ENCODE measurements at places on chromosomes 6 and 20.

DNA sequence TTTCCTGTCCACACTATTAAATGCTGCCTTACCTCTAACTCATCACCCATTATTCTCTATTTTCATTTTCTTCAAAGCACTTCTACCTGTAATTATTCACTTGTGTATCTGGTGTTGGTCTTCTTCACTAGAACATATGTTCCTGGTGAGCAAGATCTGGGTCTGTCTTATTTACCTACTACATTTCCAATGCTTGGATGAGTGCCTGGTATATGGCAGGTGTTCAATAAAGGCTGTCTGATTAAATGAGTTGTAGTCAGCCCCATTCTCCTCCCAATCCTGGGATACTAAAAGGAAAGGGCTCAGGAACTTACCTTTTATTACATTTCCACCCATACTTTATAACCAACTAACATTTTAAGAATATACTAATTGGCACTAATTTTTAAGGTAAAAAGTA lies 61.0 kb downstream of the CEP162 start:
- no peak for DNase-seq

- DNase-seq, result no peak
These were observed 303.0 kb downstream of the FOXC1 start for GRCh38 chr6:1912731-1913130.

DNA sequence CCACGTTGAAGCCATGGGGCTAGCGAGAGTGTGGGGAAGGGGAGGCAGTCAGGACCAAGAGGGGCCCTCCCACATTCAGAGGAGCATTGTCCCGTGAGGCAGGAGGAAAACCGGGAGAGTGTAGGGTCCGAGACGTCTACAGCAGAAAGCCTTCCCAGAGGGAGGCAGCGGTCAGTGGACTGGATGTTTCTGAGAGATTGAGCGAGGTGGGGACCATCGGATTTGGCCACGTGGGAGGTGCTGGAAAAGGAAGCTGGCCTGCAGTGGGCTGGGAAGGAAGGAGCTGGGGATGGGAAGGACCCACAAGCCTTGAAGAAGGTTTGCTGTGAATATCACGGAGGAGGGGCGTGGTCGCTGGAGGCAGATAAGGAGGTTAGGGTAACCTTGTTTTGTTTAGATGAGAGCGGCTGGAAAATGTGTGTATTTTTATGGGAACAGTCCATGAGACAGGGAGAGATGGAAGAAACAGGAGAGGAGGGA lies 119.0 kb upstream of the RNF24 start:
- DNase-seq, result no peak

DNA sequence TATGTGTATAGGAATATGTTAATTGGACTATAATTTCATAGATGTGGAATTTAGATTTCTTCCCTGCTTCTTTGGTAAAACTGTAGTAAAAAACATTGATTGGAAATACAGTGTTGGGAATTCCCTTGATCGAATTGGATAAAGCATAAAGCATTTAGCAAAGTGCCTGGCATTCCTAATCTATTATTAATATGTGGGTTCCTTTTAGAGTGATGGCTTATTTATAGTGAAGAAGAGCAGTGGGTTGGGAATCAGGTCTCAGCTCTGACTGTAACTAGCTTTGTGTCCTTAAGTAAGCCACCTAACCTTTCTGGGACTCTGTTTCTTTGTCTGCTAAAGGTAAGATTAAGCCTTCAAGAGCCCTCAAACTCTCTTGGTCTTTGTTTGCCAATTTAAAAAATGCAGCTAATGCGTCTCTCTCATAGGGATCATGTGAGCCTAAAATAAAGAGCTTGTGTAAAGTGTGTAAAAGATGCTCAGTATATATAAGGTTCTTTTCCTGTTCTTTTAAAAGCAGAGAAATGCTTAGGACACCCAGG lies 53.3 kb downstream of the KCNS1 start:
- no peak for DNase-seq

GRCh38 chr20:58457083-58457695 lies 58.0 kb downstream of the APCDD1L start:
- peak; percentile 83 for DNase-seq

DNA sequence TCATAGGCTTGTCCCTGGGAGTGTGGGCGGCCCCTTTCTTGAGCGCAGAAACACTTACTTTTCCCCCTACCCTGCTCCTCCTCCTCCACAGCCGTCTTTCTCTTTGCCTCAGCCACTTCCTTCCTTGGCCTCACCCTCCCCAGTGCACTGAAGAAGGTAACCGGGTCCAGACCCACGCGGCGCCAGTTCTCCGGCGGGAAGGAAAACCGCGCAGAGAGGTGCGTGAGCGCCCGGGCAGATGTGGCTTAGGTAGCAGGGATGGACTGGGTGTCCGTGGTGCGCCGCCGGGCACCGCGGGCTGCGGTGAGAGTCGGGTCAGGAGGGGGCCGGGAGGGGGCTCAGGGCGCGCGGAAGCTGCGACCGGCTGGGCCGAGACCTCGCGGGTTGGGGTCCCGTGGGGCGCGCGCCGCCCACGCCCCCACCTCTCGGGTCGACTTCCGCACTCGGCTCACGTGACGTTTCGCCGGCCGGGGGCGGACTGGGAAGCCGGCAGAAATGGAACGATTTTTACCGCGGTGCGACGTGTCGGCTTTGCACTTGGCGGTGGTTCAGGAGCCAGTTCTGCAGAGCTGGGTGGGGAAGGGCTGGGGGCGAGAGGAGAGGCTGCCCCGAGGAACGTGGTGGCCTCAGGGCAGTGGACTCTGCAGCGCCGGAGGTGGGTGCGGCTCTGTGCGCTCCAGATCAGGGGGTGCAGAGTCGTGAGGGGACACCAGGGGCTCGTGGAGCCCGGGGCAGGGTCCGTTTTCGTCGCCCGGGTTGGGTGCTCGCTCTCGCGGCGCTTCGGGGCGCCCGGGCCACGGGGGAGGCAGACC lies at the start of gene ABRACL:
Gene ABRACL, plus strand, starts transcription at position 88 of the 812 bp plus-strand sequence. CDS start 5,416 bp downstream, outside the sequence.
- peak; percentile 48 for DNase-seq

- no peak for DNase-seq
These were observed 162.5 kb downstream of the TRMT11 start for GRCh38 chr6:126148853-126149252.

DNA sequence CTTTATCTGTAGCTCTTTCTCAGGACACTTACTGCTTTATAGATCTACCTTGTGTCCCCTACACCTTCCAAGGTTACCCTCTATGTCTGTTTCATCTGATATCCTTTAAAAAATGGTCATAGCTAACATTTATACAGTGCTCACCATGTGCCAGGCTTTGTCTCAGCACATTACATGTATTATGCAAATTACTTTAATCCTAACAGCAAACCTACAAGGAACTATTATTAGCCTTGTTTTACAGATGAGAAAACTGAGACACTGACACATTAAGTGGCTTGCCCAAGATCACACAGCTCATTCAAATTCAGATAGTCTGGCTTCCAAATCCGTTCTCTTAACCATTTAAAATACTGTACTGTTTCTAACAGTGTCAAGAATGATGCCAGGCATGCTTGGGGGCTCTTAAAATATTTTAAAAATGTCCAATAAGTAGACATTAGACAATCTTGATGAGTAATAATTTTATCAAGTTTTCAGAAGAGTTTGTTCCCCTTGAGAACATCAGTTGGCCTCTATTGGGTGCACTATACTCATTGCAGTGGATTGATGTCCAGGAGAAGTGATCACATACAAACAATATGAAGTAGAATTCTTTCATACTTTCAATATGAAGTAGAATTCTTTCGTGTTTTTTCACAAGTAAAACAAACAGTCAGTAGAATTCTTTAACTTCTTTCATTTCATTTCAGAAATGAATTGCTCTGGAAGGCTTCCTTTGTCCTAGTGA lies 69.6 kb downstream of the DNAH8 start:
- DNase-seq, result no peak

DNA sequence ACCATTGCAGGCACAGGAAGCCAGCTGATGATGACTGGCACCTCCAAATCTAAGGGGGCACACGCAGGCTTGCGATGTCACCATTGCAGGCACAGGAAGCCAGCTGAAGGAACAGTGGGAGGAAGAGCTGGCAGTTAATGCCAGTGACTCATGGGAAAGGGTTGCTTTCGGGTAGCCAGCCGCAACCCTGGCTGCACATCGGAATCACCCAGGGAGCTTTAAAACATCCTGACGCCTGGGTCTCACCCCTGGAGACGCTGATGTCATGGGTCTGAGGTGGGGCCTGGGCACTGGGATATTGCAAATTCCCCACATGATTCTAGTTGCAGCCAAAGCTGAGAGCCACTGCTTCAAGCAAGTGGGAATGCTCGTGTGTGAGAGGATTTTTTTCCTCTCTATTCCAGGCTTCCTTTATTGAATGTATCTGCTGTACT lies 16.1 kb upstream of the CCN6 start:
- DNase-seq, result peak; percentile 67

DNA sequence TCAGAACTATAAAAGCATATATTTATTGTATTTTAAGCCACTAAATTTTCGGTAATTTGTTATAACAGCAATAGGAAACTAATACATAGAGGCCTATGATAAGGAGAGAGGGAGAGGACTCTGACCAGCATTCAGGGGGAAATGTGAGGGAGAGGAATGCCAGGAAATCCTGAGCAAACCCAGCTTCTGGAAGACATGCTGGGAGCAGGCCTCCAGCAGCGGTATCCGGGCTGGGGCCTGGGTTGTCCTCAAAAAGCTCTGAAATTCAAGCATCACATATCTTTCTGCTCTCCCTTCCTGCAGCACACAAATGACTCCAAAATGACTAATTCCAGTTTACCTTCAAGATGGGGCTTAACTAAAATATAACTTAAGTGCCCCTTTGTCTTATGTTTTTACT lies 33.4 kb upstream of the RIMS1 start:
- no peak for DNase-seq

DNA sequence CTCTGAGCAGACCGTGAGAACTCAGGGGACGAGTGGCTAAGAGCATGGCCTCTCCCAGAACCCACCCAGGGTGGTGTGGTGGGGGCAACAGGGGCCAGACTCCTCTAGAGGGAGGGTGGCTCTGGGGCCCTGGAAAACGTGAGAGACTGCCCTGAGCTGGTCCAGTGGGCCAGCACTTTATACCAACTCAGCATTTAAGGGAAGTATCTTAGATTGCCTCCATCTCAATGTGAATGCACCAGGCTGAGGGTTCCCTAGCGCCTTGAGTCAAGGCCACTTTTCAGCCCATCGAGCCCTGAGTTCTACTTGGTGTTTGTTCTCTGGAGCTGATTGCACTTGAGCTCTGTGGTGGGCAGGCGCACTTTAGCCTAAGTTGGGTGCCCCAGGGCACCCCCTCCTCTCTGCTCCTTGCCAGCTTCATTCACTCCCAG lies 42.0 kb upstream of the IRF4 start:
- no peak for DNase-seq

DNA sequence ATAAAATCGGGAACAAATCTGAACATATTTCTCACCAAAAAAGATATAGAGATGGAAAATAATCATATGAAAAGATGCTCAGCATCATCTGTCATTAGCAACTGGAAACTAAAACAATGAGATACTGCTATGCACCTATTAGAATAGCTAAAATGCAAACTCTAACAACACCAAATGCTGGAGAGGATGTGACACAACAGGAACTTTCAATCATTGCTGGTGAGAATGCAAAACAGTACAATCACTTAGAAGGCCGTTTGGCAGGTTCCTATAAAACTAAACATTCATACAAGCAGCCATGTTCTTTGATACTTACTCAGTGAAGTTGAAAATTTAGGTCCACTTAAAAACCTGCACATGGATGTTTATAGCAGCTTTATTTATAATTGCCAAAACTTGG lies 67.0 kb downstream of the FAM50B start:
- DNase-seq, result no peak

- no peak for DNase-seq
These were observed 249.8 kb downstream of the SAMD5 start for GRCh38 chr6:147758303-147758702.

GRCh38 chr6:1396952-1397868 lies 7.8 kb downstream of the FOXF2 start:
- peak; percentile 70 for DNase-seq

GRCh38 chr6:153081914-153082313 lies 49.2 kb downstream of the RGS17 start:
- no peak for DNase-seq

DNA sequence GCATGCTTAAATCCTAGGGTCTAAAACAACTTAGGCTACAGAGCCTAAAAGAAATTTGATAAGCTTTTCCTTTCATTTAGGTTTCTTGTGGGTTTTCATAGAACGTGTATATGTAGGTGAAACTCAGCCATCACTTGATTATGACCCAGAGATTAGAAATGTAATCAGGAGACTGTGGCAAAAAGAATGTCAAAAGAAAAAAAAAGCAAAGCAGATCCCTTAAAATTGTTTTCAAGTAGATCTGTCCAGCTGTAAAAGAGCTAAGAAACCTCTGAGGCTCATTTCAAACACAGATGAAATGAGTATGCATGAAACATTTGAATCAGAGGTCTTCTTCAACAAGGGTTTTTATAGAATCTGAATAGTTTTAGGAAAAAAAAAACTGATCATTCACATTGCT lies 341.3 kb upstream of the PRDM1 start:
- no peak for DNase-seq

DNA sequence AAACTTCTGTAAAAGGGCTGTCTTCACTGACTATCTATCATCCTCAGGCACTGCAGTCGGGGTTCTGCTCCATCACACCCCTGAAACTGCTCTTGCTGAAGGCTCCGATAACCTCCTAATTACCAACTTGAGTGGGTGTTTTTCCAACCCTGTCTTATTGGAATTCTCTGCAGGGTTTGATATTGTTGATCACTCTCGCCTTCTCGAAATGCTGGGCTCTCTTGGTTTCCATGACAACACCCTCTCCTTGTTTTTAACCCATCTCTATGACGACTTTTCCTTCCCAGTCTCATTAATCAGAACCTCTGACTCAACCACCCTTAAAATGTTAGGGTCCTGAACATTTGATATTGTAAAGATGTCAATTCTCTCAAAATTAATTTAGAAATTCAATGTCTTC lies 39.4 kb upstream of the NNAT start:
- DNase-seq, result no peak

- DNase-seq, result no peak
These were observed 133.7 kb downstream of the TFAP2C start for GRCh38 chr20:56762829-56763228.

Measured in RWPE1 (cell line).